Esophagus squamous epithelium (tissue), 5 donors: ENCODE measurements at places on chromosomes 5 and 9. TPM values are rescaled to one million over a fixed set of nuclear protein-coding genes. Genes with fewer than 3 reads are reported as not detected.

DNA sequence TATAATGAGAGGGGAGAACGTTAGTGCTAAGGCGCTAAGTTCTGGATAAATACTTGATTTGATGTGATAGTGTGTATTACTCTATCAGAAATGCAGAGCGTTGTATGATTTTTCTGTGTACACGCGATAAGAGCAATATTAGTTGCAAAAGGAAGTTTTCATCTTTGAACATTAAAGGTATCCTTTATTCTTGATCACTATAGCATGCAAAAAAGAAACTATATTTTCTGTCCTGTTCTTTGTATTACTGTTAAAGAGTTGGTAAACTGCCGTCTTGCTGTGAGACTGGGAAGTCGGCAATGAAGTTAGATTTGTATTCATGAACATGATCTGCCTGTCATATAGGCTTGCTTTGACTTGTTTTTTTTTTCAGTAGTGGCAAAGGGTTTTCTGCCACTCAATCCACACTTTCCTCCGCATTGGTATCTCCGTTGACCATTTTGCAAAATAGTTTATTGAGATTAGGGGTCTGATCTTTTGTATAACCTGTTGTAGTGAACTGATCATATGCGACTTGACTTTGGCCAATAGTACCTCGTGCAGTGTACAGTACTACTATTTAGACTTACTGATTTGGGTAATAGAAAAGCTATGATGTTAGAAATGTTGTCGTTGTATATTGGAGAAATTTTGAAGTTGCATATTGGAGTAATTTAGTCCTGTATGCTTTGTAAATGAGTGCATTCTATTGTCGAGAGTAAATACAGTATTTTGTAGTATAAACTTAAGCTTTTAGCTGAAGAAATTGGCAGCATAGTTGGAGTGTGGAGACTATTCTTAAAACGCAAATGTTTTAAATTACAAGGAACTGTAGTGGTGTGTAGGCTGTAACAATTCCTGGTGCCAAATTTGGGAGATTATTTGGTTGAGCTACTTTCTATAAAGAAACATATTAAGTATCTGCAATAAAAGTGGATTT, 1.7 kb downstream of the DENND4C start:
- DNase-seq: no peak

Gene ITK
- total RNA-seq: 5.0 TPM

GRCh38 chr5:54288568-54289217, 21.7 kb downstream of the ARL15 start:
- no peak for DNase-seq

DNA sequence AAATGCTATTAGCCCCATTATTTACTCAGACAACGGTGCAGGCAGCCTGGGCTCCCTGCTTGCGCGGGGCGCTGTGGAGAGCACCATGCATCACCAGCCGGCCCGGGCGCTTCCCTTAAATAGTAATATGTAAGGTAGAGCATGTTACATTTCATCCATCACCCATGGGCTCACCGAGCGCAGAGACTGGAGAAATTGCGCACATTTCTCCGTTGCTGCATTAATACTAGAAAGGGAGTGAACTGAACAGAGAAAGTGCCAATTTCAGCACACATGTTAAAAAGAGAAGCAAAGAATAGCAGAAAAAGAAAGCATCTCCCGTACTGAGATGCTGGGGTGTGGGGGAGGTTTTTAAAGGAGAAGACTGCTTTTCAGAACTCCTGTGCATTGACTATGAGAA, 400.3 kb downstream of the ZSWIM6 start:
- no peak for DNase-seq

Gene RNF14
- 19.8 TPM for total RNA-seq

DNA sequence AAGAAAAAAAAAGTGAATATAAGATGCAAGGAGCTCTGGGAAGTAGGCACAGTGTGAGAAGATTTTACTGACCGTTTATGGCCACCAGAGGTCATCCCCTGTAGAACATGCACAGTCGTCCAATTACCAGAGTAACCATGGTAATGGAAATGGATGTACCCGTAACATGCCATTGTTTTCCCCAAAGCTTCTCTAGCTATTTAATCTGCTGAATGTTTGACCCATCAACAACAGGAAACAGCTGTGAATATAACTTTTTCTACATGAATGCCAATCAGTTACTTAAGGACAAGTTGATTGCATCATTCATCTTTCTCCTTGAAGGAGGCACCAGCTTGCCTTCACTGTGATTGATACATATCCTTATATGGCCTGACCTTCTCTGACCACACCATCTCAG, 1967.0 kb upstream of the CDH9 start:
- no peak for DNase-seq

Gene IL13
- total RNA-seq: not detected

Gene ECM2
- 5.1 TPM for total RNA-seq

DNA sequence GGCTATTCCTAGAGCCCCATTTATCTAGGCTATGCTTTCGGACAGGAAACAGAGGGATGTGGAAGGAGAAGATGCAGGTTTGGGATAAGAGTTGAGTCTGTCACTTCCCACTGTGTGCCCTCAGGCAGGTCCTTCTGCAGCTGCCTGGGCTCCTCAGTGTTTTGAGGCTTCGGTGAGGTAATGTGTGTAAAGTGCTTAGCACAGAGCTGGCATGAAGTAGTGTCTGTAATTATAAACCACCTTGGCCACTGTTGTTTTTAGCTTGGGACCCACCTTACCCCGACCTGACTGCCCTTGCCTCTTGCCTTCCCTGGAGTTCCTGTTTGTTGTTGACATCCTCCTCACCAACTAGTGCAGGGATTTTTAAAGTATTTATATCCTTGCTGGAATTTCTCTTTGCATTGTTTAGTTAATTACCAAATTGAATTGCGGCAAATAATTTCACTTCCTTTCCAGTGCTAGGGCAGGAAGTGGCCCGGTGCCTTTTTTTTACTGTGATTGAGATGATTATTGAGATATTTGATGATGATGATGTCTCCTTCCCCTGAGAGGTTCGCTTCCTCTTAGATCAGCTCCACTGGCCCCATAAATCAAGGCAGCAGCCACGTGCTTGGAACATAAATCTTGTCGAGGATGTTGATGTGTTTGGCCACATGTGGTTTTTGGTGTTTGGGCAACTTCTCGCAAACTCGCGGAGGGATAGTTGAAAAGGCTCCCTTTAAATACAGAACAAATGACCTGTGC, 38.3 kb upstream of the DAB2IP start:
- no peak for DNase-seq

GRCh38 chr9:134180786-134181647, 16.7 kb upstream of the RNU6ATAC start:
- DNase-seq: no peak

DNA sequence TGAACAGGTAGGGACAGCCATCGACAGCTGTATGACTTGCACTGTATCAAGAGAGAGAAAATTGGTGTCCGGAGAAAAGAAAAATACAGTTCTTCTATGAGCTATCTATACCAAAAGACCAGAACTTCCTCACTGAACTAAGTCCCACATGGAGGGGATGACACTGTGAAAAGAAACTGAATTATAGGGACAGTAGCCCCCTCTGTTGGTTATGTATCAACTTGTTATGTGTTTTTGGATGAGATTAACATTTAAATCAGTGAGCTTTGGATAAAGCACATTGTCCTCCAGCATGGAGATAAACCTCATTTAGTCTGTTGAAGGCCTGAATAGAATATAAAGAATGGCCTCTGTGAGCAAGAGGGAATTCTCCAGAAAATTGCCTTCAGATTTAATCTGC, 176.6 kb upstream of the SH3GL2 start:
- no peak for DNase-seq

GRCh38 chr5:83322273-83322924, 149.1 kb upstream of the VCAN start:
- DNase-seq: no peak

Gene SEMA4D
- 52.0 TPM for total RNA-seq

DNA sequence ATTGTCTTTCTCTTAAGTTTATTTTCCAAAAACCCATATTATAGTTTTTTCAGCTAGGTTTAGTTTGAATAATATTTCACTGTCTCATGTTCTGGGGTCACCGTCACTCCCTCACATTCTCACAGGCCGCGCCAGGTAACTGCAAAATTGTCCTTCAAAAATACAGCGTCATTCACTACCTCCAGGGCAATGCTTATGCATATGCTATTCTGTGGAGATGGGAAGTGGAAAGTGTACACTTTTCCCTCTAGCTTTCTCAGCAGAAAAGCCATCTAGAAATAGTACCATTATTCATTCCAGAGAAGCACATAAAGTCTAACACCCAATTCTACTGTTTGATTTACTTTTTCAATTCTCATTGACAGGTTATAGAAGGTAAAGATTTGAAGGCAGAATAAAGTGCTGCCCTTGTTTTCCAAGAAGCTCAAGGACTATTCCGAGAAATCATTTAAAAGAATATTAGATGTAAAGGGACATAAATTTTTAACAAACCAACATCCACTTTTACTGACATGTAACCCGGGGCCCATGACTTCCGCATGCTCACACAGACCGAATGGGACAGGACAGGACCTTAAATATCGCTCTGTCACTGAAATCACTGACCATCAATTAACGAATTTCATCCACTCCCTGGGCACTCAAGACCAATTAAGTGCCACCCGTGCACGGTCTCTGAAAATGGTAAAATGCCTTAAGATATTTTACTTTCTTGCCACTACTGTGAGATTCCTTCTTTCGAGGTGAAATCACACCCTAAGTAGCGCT, 720 bp downstream of the NUDT12 start:
- no peak for DNase-seq

GRCh38 chr9:92480291-92480771, 2.0 kb downstream of the ASPN start:
- no peak for DNase-seq

Gene FAM163B
- total RNA-seq: not detected

DNA sequence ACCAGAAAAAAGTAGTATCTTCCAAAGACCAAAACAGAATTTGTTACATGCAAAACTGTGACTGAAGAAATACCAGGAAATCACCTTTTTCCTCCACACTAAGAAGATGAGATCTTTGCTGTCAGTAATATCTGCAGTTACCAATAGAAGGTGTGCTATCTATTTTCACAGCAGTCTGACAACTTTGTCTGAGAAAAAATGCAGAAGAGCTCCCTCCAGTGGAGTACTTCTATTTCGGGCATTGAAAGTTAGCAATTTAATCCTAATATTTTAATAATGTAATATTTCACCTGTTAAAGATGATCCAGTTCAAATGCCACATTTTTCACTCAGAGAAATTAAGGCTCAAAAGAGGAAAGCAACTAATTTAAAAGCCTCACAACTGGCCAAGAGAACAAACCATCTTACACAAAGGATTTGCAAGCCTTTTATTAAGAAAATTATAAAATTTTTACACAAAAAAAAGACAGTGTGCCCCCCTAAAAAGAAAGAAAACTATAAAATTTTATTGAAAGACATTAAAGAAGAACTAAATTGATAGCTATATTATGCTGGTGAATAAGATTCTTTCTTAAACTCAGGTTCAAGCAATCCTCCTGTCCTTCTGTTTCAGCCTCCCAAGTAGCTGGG, 50.6 kb downstream of the DEPDC1B start:
- DNase-seq: no peak

DNA sequence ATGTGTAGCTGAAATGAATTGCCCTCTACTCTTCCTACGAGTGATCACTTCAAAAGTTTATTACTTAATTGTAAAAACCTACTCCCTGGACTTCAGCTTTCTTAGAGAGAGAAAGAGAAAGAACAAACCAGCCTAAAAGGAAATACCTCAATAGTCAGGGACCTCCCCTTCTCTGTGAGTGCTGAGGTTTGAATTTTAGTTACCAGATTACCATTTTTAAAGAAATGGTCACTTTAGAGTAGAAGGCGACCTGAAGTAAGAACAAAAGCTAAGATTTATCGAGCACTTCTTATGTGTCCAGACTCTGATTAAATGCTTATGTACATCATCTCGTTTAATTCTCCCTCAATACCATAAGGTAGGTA, 11.3 kb downstream of the RAPGEF1 start:
- DNase-seq: no peak

Gene AKNA
- 7.0 TPM for total RNA-seq

Gene ECSCR
- total RNA-seq: 11.4 TPM

DNA sequence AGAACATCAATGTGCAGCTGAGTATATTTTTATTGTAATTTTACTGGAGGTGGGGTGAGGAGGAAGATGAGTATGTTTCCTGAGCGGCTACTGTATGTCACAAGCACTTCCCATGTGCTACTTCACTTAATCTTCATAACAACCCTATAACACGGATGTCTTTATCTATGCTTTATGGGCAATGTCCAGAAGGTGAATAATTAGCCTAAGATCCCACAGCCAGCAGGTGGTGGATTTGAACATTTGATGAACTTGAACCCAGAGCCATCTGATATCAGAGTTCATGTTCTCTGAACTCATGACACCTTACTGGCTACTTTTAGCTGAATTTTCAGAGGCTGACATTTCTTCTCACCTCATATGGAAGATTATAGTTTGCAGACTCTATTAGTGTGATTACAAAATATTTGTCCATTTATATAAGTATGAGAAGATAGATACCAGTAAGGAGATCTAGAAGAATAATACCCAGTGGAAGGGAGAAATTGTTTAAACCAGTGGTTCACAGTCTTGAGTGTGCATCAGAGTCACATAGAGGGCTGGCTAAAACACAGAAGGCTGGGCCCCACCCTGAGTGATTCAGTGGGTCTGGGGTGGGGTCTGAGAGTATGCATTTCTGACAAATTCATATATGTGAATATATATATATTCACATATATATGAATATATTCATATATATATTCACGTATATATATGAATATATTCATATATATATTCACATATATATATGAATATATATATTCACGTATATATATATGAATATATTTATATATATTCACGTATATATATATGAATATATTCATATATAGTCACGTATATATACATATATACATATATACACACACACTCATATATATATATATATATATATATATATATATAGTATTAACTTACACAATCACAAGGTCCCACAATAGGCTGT, 164.4 kb upstream of the NR3C1 start:
- no peak for DNase-seq

- no peak for DNase-seq
Observed at GRCh38 chr5:69050214-69050613, 43.6 kb upstream of the SLC30A5 start.

- DNase-seq: no peak
Observed at GRCh38 chr5:103305809-103306208, 47.2 kb downstream of the MACIR start.
